ENCODE measurements at places on chromosomes 13 and 19.

- DNase-seq: no peak
Measured at GRCh38 chr19:7772752-7773291, 9.8 kb downstream of the CLEC4M start.

- DNase-seq: no peak
Measured at GRCh38 chr13:66578305-66578704, 651.8 kb downstream of the PCDH9 start.

DNA sequence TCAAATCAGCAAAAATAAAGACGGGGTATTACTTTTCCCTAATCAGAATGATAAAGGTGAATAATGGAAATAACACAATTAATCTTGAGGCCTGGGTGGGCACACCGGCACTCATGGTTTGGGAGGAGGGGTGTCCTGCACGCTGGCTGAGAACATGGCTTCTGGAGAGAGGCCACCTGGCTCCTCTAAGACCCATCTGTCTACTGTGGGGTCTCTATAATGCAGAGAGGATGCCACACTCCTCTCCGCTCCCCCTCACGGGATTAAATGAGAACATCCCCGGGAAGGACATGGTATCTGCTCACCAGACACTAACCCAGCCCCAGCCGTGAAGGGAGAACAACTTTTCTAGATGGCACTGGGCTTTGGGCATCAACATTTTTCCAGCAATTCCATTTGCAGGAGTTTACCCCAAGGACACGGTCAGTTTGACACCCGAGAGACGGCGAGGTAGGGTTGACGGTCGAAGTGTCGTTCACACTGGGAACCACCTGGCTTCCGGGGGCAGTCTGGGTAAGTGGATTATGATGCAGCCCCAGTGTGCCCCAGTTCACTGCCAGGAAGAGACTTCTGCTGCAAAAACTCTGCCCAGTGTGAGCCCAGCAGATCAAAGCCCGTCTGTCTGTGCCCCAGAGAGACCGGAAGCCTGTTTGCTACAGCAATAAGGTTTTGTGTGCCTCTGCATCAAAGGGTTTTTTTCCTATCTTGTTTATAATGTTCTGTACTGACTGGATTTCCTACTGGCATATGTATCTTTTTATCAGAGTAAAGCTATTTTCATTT is 56.6 kb downstream of the CEBPG start:
- no peak for DNase-seq

- no peak for DNase-seq
Measured at GRCh38 chr13:83325125-83325853, 557.0 kb downstream of the SLITRK1 start.

GRCh38 chr13:32036126-32036695 is 4.6 kb downstream of the FRY start:
- DNase-seq: no peak

GRCh38 chr19:10670182-10670581 is 16.0 kb downstream of the ILF3 start:
- DNase-seq: no peak

DNA sequence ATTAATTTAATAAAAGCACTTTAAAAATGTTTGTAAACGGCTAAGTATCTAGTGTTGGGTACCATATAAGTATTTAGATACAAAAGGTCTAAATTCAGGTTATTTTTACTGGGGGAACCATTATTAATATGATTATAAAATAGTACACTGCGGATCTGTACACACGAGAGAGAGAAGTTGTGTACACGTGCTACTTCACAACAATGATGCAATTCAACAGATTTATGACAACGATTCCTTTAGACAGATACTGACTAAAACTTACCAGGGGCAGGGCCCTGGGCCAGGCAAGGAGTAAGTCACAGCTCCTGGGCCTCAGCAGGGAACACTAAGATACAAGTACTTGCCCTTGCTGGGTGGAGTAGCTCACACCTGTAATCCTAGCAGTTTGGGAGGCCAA is 29.1 kb upstream of the TPTE2 start:
- no peak for DNase-seq

DNA sequence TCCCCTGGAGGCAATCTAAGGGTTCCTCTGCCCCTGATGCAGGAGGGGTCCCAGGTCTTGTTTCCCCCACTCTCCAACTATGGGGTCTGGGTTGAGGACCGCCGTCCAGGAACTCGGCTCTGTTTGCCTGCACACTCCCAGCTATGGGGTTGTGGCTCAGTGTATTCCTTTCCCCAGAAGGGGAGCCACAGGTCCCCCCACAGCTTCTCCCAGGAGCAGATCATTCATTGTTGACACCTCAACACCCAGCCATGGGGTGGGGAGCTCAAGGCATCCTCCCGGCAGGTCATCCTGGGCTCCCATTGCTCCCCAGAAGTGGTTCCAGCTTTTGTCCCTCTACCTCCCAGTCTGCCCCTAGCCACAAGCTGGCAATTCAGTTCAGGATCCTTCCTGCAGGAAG is 975 bp downstream of the ZNF358 start:
- no peak for DNase-seq

- peak; percentile 46 for DNase-seq
Measured at GRCh38 chr19:45901432-45901911, 941 bp downstream of the MYPOP start.

DNA sequence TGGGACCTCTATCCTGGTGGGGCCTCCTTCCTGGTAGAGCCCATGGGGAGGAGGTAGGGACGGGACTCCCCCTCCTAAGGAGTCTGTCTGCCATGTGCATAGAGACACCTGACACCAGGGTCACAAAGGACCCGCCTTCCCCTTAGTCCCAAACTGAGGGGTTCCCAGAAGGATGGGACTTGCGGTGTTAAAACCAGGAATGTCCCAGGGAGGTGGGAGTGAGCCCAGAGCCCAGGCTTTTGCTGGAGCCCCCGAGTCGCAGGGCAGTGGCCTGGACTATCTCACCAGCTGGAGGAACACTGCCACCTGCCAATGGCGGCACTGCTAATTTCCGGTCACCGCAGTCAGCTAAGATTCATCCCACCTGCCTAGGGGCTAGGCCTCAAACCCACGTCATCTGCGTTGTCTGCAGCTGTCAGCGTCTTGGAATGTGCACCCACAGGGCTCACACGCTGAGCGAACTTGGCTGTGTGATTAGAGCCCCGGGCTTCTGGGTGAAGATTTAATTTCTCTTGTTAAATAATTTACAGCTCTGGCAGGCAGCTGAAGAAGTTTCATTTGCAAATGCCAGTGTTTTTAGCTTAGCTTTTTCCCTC is 31.9 kb upstream of the ATP11A start:
- DNase-seq: no peak

DNA sequence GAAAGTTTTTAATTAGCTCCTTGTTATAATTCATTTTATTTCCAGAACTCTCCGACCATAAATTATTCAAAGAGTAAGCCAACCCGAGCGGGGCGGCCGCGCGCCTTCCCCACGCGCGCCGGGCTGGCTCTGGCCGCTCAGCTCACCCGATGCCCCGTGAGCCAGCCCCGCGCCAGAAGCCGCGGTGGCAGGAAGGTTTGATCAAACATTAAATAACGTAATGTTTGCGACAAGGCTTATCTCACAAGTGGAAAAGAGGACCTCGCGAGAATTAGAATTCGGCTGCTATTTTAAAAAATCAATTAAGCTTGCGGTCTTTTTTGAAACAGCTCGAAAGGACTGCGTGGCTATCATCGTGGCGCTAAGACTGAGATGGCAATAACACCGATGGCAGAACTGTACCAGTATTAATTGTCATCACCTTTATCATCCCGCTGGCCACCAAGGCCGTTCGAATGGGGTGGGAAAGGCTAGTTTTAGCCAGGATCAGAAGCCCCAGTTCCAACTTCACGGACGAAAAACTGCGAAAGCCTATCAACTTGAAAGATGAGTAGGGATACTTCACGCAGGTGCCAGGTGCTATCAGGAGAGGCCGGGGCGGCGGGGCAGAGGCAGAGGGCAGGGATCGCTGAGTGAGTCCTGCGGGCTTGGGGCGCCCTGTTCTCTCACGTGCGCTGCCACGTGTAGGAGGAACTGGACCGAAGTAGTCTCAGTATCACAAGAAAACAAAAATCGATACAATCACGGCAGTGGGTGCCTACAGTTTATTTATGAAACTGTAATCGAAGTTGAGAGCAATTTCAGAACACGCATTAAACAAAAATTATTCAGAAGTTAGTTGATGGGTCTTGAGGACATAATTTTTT is 6.4 kb downstream of the POU4F1 start:
- peak; percentile 23 for DNase-seq

GRCh38 chr13:56066321-56066720 is 1074.4 kb upstream of the PRR20A start:
- no peak for DNase-seq

GRCh38 chr19:5678071-5678718 is 2.1 kb downstream of the MICOS13 start:
- DNase-seq: no peak

DNA sequence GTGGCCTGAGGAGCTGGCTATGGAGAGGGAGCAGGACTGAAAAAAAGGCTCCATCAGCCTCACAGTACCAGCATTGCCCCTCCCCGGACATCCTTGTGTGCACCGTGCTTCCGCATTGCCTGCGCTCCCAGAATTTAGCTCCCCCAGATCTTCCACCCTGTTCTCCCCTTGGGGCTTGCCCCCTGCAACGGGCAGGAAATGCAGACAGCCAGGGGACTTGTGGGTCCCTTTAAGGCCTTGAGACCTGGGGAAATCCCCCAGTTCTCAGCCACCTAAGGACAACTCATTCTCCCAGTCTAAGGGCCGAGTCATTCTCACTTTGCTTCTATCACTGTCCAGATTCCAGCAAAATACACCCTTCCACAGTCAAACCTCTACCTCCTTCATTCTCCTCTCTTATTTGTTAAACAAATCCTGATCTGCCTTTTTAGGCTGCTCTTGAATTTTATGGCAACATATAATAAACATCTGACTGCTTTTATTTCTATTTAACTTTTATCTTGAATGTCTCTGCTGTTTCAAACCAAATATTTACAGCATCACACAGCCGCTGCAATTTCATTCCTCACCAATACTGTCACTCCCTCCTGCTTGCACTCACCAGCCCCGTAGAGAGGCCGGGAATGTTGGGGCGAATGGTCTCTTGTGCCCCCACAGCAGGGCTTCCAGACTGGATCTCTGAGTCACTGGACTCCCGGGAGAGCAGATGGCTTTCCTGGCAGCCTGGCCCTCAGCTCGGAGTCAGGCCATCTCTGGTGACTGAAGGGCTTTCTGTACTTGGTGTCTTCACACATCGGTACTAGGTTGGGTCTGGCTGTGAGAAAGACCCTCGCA is 221.9 kb downstream of the TSHZ3 start:
- DNase-seq: no peak

- no peak for DNase-seq
Measured at GRCh38 chr13:88840085-88840484, 1168.9 kb downstream of the SLITRK5 start.

GRCh38 chr19:1362387-1363257 is 21.1 kb upstream of the NDUFS7 start:
- DNase-seq: no peak

- DNase-seq: peak; percentile 56
Measured at GRCh38 chr19:18397242-18398202, at the start of gene LRRC25. Gene LRRC25 (minus strand): TSS chr19:18397622. CDS start chr19:18396963, 659 bp downstream.

- DNase-seq: no peak
Measured at GRCh38 chr13:53068585-53069520, 40.2 kb downstream of the OLFM4 start.

- no peak for DNase-seq
Measured at GRCh38 chr19:47779524-47780214, 1.2 kb downstream of the SELENOW start.

- peak; percentile 10 for DNase-seq
Measured at GRCh38 chr19:15759962-15760565, 22.3 kb downstream of the OR10H3 start.

Measured in erythroblast (primary cell).